Colonic mucosa (tissue), 4 donors: ENCODE measurements at places on chromosomes 7 and 10. TPM values are rescaled to one million over a fixed set of nuclear protein-coding genes. Genes with fewer than 3 reads are reported as not detected.

GRCh38 chr10:131141645-131142516 is 169.6 kb downstream of the TCERG1L start:
- no peak for DNase-seq

GRCh38 chr7:111910656-111911055 is 295.5 kb downstream of the DOCK4 start:
- DNase-seq = no peak

GPRIN2 gene
- total RNA-seq = 34.4 TPM

DNA sequence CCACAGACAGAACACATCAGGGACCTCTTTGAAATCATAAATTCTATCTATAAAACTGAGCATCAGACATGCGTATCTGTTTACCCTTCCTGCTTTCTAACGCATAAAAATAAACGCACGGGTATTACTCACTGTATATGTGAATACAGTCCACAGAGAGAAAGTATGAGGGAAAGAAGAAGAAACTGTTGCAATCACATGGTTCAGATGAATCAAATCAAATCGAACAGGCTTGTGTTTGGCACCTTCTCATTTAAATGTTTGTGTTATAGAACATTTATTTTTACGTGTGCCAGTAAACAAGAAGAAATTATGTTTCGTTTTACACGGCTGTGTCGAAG is 322.0 kb downstream of the FRMD4A start:
- DNase-seq = no peak

GRCh38 chr10:104307576-104308438 is 30.5 kb downstream of the ITPRIP start:
- no peak for DNase-seq

DNA sequence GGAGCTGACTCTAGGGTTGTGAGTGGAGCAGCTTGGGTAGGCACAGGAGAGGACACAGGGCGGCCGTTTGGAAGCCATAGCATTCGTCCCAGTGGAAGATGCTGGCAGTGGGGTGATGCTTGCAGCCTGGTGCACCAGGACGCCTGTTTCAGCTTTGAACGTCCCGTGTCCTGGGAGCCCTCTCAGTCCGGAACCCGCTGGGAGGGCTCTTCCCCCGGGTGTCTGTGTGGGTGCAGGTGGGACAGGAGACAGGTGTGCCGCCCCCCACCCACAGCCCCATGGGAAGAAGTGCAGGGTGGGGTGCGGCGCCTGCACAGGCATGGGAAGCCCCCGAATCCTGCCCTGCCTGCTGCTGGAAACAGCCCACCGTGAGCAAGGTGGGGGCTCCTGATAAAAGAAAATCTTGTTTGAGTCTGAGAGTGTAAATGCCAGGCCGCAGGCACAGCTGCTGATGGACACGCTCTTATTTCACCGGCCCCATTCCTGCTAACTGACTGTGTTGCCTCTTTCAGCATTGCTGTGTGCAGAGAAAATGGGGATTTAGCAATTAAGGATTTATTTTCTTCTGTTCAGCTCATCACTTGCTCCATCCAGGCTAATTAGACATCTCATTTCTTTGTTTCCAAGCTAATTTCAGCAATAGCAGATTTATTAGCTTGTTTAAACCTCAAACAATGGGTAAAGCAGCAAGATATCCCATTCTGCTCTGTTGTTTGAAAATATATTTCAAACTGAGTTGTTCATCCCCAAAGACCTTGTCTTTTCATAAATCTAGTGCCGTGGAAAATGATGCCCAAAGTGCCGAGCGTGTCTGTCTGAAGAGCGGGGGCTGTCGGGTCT is 54.9 kb upstream of the DPYSL4 start:
- no peak for DNase-seq

- DNase-seq = no peak
These were observed 25.8 kb downstream of the ACTA2 start for GRCh38 chr10:88926566-88927415.

- no peak for DNase-seq
These were observed 12.9 kb downstream of the OR2AE1 start for GRCh38 chr7:99863847-99864440.

DNA sequence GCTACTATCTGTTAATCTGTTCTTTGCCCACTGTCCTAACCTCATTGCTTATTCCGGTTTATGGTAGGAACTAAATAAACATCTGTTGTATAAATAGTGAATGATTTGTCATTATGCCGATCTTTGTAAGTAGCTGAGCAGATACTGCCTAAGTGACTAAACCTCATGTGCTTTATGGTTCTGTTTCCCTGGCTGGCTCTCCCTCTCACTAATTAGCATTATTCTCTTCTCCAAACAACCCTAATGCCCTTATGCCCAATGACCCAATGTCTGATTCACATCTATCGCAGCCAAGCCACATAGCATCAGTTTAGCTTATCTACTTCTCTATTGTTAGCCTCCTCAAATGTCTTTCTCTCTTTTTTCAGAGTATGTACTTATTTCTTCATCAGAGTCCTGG is 462.3 kb upstream of the POT1 start:
- DNase-seq = no peak

- DNase-seq = no peak
These were observed 24.2 kb upstream of the SEPTIN7 start for GRCh38 chr7:35776686-35777085.

TMEM120A gene
- 94.1 TPM for total RNA-seq

ASZ1 gene
- not detected for total RNA-seq

LRRC27 gene
- total RNA-seq = 5.8 TPM

GRCh38 chr7:48011951-48012350 is 17.0 kb downstream of the SUN3 start:
- no peak for DNase-seq

TLX1 gene
- total RNA-seq = 0.21 TPM

DNA sequence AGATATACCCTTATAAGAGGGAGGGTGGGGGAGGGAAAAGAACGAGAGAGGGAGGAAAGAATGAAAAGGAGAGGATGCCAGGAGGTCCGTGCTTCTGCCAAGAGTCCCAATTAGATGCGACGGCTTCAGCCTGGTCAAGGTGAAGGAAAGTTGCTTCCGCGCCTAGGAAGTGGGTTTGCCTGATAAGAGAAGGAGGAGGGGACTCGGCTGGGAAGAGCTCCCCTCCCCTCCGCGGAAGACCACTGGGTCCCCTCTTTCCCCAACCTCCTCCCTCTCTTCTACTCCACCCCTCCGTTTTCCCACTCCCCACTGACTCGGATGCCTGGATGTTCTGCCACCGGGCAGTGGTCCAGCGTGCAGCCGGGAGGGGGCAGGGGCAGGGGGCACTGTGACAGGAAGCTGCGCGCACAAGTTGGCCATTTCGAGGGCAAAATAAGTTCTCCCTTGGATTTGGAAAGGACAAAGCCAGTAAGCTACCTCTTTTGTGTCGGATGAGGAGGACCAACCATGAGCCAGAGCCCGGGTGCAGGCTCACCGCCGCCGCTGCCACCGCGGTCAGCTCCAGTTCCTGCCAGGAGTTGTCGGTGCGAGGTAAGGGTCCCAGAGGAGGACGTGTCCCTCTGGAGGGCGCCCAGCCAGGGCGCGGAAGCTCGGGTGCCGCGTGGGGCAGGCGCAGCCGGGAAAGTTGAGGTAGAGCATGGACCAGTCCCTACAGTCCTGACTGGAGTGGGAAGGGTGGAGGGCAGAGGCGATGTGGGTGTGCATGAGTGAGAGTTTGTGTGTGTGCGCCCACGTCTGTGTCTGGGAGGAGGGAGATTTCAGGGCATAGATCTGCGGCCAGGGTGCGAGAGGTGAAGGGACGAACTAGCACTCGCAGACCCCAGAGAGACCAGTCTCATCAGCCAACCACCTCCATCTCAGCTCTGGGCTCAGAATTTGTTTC is 844 bp downstream of the GRM3 start:
- no peak for DNase-seq

CTTNBP2 gene
- total RNA-seq = 1.5 TPM

NPC1L1 gene
- 0.11 TPM for total RNA-seq
